M059J (cell line): ENCODE measurements at places on chromosomes 3 and 15.

DNA sequence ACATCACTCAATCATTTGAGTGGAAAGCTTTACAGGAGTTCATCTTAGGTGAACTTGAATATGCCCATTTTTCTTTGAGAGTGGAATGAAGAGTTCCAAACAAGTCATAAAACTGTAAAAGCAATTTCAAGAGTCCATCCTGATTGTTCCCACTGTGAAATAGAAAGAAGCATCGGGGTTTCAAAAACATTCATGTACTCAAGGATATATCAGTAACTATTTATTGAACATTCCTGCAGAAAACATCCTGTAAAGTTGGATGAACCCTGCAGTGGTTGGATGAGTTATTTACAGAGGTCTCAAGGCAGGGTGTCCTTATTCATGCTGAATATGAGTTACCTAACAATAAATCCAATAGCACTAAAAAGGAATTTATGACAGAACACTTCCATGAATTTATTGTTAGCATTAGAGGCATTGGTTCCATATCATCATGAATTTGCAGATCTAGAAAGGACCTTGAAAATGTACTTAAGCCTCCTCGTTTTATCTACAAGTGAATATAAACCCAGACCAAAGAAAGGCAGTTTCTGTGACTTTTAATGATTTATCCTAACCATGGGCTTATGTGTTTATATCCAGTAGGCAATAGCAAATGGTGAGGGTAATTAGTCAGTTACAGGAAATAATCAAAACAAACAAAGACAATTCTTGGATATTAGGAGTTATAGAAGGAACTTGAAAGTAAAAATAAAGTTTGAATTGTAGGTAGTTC, 361.9 kb upstream of the KCNMB2 start:
- no peak for DNase-seq

DNA sequence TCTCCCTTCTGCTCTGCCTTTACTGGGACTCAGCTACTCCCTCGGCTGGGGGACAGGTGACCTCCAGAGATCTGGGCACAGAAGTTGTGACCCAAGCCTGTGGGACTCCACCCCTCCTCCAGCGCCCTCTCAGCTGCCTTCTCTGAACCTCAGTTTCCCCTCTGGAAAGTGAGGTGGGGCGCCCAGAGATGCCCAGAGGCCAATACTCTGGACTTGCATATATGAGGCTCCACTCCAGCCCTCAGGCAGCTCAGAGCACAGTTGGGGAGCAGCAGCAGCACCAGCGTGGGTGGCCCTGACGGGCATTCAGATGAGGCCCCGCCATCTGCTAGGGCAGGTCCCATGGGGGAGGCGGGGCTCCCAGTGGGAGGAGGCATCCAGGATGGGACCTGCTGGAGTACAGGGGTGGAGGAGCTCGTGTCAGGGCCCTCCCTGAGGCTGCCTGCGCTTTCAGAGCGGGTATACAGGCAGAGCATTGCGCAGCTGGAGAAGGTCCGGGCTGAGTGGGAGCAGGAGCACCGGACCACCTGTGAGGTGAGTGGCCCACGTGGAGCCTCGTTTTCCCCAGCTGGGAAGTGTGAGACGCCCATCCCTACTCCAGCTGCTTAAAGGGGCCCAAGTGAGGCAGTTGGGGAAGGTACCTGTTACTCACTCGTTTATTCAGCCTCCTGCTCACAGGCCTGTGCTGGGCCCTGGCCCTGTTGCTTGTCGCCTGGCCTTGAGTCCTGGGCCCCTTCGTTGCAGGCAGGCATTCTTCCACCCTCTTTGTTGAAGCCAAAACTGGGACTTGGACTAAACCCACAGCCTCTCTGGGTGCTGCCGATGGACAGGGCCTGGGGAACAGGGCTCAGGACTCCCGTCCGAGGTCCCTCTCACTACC, 35.4 kb downstream of the PSTPIP1 start:
- no peak for DNase-seq

GRCh38 chr3:64988188-64988587, 300.4 kb upstream of the ADAMTS9 start:
- peak; percentile 57 for DNase-seq

- no peak for DNase-seq
Observed at GRCh38 chr15:101148166-101148880, 103.5 kb downstream of the CHSY1 start.

DNA sequence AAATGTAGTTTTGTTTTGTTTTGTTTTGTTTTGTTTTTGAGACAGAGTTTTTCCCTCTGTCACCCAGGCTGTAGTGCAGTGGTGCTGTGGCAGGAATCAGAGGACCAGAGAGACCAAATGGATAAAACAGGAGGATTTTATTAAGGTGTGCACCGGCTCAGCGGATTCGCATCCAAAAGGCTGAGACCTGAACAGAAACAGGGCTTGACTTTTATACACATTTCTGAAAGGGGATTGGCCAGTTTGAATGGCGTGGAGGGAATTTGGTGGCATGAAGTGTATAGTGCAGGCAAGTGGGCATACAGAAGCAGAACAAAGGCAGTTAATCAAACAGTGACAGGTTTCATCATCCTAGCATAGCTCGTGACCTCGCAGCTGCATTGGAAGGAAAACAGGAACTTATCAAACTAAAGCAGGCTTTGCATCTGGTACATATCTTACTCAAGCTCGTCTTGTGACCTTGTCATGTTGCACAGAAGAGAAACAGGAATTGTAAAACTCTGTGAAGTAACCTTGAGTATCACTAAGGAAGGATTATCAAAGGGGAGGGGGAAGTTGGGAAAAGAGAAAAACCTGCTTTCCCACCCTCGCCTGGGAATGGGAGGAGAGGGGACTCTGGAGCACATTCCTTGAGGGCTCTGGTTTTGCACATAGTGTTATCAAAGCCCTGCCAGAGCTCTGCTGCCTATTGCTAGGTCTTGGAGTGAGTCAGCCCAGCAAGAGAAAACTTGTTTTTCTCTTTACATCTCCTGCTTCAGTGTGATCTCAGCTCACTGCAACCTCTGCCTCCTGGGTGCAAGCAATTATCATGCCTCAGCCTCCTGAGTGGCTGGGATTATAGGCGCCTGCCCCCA, 38.5 kb downstream of the C3orf62 start:
- DNase-seq: no peak

GRCh38 chr3:62600033-62600432, 226.7 kb upstream of the FEZF2 start:
- DNase-seq: no peak

DNA sequence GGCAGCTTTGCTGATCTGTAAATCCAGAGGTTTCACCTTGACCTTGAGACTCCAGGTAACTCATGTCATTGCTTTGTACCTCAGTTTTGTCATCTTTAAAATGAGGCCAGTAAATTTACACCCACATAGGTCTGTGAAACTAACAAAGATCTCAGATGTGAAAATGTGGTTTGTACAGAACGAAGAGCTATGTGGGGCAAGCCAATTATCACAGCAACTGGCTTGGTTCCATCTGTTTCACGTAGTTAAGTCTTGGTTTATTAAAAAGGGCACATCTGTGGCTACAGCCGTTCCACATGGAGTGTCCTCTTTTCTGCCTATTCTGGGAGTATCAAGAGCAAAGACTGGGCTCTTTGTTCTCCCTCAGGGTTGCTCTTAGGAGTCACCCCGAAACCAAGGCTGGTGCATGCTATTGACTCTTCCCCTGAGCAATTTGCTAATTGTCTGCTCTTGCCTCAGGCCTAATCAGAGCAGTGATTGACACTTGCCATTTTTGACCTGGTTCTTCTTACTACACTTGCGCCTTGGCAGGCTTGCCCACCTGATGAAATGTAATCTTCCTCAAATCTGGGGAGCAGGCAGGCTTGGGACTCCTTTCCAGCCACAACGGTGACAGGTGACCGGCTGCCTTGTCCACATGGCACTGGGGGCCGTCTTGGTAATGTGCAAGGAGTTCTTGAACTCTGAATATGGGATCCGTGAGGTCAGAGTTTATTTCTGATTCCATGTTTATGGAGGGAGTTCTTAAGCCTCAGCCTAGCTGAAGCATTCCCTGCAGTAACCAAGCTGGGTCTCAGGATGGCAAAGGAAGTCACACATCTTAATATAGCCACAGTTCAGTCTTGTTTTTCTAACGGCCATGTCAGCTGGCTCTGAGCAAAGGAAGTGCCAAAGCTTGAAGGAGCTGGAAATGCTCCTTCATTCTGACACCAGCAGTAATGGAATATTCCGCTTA, 40.1 kb downstream of the EAF1 start:
- no peak for DNase-seq

- no peak for DNase-seq
Observed at GRCh38 chr3:186589121-186589520, 18.6 kb downstream of the DNAJB11 start.

- DNase-seq: no peak
Observed at GRCh38 chr3:127760361-127760760, 62.0 kb downstream of the MGLL start.

DNA sequence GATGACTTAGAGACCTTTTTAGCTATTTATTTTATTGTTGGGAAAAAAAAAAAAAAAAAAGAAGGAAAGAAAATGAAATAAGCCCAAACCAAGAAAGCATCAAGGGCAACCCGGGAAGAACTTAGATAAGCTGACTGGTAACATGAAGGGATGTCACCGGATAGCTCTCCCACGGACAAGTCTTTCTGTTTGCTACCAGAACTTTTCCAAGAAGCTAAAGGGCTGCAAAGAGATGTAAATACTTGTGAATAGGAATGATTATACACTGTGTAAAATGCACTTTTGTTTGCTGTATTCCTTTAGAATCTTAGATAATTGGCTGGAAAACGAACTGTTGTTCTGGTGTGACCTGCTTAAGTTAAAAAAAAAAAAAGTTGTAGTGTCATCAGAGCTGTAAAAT, 2.8 kb downstream of the FOXB1 start:
- DNase-seq: no peak

GRCh38 chr3:144770915-144771351, 799.3 kb downstream of the DIPK2A start:
- DNase-seq: peak; percentile 10

GRCh38 chr3:58274027-58274614, 31.9 kb upstream of the RPP14 start:
- no peak for DNase-seq

- no peak for DNase-seq
Observed at GRCh38 chr15:72437650-72438316, 36.3 kb upstream of the ARIH1 start.

- no peak for DNase-seq
Observed at GRCh38 chr15:99481113-99481950, 84.5 kb upstream of the MEF2A start.

GRCh38 chr15:70033529-70034140, 64.1 kb downstream of the TLE3 start:
- peak; percentile 49 for DNase-seq

DNA sequence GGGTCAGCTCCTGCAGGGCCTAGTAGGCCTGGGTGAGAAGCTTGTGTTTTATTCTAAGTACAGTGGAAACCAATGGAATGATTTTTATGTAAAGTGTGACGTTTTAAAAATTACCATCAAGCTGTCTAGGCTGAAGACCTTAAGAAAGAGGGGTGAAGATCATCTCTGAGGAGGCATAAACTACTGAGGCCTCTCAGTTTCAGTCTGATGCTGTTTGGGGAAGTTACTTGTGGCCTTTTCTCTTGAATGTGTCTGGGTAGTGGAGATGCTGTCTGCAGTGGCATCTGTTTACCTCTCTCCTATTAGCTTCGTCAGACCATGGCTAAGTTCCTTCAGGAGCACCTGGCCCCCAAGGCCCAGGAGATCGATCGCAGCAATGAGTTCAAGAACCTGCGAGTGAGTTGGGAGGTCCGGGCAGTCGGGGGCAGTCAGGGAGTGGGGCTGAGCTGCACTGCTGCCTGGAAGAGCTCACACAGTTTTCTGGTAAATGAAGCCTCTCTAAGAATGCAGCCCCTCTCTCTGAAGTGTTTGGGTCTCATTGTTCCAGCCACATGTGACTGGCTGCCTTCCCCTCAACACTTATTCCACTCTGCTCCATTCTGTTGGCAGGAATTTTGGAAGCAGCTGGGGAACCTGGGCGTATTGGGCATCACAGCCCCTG, 1.9 kb downstream of the IVD start:
- no peak for DNase-seq

DNA sequence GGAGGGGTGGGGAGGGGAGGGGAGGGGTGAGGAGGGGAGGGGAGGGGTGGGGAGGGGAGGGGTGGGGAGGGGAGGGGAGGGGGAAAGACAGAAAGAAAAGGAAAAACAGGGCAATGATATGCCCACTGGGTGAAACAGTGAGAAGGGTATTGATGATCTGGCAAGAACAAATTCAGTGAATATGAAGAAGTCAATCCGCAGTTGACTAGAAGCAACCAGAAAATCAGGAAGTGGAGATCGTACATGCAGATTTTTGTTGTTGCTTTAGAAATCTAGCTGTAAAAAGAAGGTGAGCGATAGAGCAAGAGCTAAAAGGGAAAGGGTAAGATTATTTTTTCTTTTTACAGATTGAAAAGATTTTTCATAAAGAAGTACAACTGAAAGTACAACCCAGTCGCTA, 47.6 kb upstream of the ARF4 start:
- DNase-seq: no peak

DNA sequence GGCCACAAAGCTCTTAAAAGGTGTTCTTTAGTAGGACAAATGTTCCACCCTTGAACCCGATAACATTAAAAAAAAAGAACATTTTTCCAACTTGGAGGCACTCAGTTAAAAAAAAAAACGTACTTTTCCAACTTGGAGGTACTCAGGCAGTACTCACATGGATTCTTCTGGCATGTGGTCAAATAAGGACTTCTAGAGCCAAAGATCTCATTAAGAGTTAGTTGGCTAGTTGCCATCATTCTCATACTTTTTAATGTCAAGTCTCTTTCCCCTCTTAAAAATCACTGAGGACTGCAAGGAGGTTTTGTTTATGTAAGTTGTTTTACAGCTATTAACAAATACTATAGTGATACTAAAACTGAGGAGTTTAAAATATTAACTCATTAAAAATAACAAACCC, 101.0 kb downstream of the CADPS start:
- no peak for DNase-seq

- DNase-seq: peak; percentile 87
Observed at GRCh38 chr3:100993309-100993708, at the start of gene ABI3BP. Gene ABI3BP (minus strand): TSS chr3:100993421. CDS start chr3:100993384, 37 bp downstream.

DNA sequence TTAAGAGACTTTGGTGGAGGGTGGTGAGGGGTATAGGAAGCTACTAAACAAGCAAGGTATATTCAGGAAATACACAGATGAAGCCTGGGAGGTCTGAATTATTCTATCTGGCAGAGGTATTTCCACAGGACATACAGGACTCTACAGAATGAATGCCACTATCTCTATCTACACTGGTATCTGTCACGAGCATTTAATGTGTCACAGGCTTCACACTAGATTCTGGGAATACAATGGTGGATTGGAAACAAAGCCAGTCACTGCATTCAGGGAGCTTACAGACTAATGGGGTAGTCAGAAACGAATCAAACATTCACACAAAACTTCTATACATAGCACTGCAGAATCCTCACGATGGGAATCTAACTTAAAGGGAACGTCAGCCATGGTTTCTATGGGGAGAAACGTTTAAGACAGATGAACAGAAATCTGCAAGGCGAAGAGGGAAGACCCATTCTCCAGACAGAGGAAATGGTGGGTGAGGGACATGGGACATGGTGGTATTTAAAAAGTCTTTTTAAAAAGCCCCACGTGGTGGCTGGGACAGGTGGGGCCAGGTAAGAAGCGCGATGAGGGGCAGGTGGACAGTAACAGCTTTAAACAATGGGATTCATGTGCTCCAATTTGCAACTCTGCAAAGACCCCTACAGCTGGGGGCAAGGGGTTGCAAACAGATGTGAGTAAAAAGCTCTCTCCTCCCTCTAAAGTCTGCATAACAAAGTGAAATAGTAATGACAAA, 16.5 kb downstream of the LRIG1 start:
- DNase-seq: no peak
